H7 (cell line): ENCODE measurements at places on chromosomes 16 and 17. TPM values are rescaled to one million over a fixed set of nuclear protein-coding genes. Genes with fewer than 3 reads are reported as not detected.

The KRTAP3-2 gene
- not detected in 2 replicates for total RNA-seq

The ALOX15 gene
- total RNA-seq, result 0.10 and 0.11 TPM in 2 replicates

The IL17C gene
- total RNA-seq, result 0.14 and 0.30 TPM in 2 replicates

The KRT28 gene
- total RNA-seq, result not detected in 2 replicates

The RAB11FIP4 gene
- total RNA-seq, result 21.9 and 31.5 TPM in 2 replicates

The HAP1 gene
- total RNA-seq, result 0.28 and 0.48 TPM in 2 replicates

The TEFM gene
- total RNA-seq, result 11.9 and 16.3 TPM in 2 replicates

The CHST5 gene
- 0.90 TPM in 1 of 2 replicates, not detected in the other for total RNA-seq

The APOH gene
- total RNA-seq, result not detected in 2 replicates

The TMEM220 gene
- 1.9 and 5.3 TPM in 2 replicates for total RNA-seq

The KRT15 gene
- total RNA-seq, result 0.52 and 0.59 TPM in 2 replicates

The LYRM9 gene
- total RNA-seq, result 3.4 and 4.9 TPM in 2 replicates

The TMEM88 gene
- total RNA-seq, result 7.2 and 27.0 TPM in 2 replicates

The MARVELD3 gene
- total RNA-seq, result 3.4 and 3.8 TPM in 2 replicates

The AGRP gene
- 1.1 TPM in 1 of 2 replicates, not detected in the other for total RNA-seq

The SOCS3 gene
- total RNA-seq, result 13.3 and 26.9 TPM in 2 replicates

The ABCA3 gene
- 6.2 and 6.6 TPM in 2 replicates for total RNA-seq

The KRT23 gene
- not detected in 2 replicates for total RNA-seq

The TMIGD1 gene
- total RNA-seq, result not detected in 2 replicates

The SLFN12L gene
- total RNA-seq, result not detected in 2 replicates

The NKD1 gene
- 1.1 and 1.2 TPM in 2 replicates for total RNA-seq

The DHRS7C gene
- not detected in 2 replicates for total RNA-seq

The FOXL1 gene
- 0.15 and 0.17 TPM in 2 replicates for total RNA-seq

The PNMT gene
- 2.4 and 4.0 TPM in 2 replicates for total RNA-seq
